Stimulated activated CD4-positive, alpha-beta T cell treated with anti-CD3 and anti-CD28 coated beads, Interleukin-1b, Interleukin-23, amount 100 ng/mL, for 1 hour (primary cell): ENCODE measurements at places on chromosomes 16 and 17.

DNA sequence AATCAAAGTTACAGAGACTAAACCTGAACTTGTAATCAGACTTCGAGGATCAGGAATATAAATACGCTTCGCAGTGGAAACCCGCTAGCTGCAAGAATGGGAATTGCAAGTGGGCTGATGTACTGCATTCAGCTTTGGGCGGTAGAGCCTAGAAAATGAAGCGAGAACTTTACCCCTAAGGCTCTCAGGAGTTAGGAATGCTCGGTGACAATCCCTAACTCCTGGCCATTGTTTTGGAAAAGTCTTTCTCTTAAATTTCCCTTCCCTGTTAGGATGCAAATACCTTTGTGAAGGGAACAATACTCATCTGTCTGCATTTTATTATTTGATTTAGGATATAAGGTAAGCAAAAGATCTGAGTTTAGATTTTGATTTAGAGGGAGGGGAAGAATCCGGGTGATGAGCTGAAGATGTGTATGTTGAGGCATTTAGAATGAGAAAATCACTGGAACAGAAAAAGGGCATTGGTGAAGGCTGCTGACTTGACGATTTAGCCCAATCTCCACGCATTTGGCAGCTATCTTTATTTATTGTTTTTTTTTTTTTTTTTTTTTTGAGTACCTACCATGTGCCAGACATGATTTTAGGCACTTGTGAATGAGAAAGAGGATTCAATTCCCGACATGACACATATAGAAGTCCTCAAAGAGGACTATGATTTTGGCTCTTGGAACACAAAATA, 2.2 kb upstream of the TOX3 start:
- no peak for DNase-seq

DNA sequence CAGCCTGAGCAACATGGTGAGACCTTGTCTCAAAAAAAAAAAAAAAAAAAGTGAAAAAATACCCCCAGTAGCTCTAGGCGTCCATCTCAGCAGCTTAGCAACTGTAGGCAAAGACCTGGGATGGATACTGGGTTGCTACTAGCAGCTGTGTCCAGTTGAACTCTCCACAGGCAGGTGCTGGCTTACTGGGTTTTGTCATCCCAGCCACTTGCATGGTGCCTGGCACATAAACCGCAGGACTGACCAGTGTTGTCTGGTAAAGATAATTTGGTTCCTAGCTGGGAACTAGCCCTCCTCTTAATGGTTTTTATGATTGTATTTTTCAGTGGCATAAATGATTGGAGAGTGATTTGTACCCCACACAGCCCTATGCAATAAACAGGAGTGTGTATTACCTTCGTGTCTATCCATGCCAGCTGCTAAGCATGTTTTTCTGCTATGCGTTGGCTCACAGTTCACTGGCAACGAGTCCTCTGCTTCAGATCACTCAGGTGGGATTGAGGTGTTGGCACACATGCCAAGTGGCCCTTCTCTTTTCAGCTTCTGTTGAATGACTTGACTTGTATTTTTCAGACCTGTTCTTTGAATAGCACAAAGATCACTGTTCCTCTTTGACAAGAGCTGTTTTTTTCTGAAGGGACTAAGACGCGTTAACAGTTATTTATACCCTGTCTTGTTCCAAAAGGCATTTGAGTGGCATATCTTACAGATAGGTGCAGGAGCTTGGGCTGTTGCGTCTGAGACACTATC, 352.9 kb downstream of the SNX29 start:
- DNase-seq, result no peak

GRCh38 chr16:16062023-16062937, 112.9 kb downstream of the ABCC1 start:
- DNase-seq, result no peak

DNA sequence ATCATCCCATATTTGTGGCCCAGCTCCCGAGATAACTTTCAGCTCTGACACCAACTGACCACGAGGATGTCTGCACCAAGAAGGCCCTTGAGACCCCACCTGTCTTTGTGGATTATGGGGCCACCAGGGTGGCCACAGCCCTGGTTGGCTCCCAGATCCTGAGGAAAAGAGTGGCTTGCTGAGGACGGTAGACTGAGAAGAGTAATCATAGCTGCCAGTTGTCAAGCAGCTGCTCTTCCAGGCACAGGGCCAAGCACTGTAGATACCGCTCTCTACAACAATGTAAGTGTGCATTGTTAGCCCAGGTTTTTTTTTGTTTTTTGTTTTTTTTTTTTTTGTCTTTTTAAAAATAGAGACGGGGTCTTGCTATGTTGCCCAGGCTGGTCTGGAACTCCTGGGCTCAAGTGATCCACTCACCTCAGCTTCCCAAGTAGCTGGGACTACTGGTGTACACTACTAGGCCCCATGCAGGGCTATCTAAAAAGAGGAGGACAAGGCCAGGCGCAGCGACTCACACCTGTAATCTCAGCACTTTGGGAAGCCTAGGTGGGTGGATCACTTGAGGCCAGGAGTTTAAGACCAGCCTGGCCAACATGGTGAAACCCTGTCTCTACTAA, 9.6 kb downstream of the ZNF205 start:
- DNase-seq, result no peak

- DNase-seq, result no peak
These were observed 232.6 kb upstream of the IRX3 start for GRCh38 chr16:54519161-54519695.

DNA sequence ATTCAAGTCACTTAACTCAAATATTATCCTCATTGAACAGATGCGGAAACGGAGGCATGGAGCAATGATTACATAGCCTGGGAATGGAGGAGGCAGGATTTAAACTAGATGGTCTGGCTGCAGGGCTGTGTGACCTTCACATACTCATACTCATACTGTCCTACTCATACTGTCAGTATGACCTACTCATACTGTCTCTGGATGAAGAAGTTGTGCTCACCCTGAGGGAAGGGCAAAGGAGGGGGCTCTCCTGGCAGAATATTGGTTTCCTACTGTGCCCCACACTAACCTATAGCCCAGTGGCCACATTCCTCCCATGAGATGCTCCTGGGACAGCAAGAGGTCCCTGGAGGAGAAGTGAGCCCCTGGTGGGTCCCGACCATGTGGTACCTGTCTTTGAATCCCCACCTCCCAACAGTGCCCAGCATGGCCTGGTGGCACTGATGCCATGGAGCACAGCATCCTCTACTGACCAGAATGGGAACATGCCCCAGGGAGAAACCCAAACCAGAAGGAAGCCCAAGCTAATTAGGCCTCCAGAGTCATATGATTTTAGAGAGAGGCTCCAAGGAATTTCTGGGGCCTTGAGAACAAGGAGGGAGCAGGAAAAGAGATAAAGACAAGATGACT, 197.3 kb upstream of the SDK2 start:
- no peak for DNase-seq
